Bronchial epithelial cell (primary cell): ENCODE measurements at places on chromosomes 5 and 9. TPM values are rescaled to one million over a fixed set of nuclear protein-coding genes. Genes with fewer than 3 reads are reported as not detected.

CCDC187 gene
- not detected in 2 replicates for total RNA-seq

DNA sequence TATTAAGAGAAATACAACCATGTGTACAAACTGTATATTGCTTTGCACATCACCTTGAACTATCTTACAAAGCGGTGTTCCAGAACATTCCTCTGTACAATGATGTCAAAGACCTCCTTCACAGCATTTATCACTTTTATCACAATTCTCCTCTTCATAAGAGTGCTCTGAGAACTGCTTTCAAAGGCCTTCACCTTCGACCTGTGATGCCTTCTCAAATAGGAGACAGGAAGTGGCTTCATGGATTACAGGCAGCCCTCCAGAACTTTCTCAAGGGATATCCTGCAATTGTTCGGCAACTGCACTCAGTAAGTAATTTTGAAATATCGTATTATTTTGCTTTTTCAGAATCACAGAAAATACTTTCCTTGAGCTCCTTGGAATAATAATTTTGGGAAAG, 68.0 kb upstream of the IL7R start:
- DNase-seq = no peak

CCNJL gene
- total RNA-seq = 4.2 and 4.4 TPM in 2 replicates

DNA sequence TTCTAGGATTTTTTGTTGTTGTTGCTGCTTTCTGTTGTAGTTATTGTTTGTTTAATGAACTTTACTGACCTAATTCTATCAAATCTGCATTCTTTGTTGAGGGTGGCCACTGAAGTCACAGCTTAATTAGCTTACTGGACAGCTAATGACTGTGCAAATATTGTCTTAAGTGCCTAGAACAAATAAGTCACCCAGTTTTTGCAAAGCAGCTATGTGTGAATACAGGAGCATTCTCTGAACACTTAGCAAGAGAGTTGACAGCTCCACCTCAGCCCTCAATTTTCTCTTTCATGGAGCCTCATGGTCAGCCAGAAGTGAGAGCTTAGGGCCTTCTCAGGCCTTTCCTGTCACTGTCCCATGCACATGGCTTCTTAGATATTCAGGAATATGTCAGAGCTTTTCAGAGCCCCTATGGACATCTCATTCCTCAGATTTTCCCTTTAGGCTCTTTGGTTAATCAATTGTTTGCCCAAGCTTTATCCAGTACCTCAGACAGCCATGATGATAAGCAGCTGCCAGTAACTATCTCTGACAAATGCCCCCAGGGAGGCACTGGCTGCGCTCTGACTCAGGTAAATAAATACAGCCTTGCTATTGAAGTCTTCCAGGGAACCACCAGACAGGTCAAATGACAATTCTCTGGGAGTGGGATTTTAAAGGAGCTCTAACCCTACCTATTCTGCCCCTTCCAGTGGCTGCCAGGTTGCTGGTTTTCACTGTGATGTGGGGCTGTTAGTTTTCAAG, 241.4 kb upstream of the IL12B start:
- peak; percentile 68 for DNase-seq

DNA sequence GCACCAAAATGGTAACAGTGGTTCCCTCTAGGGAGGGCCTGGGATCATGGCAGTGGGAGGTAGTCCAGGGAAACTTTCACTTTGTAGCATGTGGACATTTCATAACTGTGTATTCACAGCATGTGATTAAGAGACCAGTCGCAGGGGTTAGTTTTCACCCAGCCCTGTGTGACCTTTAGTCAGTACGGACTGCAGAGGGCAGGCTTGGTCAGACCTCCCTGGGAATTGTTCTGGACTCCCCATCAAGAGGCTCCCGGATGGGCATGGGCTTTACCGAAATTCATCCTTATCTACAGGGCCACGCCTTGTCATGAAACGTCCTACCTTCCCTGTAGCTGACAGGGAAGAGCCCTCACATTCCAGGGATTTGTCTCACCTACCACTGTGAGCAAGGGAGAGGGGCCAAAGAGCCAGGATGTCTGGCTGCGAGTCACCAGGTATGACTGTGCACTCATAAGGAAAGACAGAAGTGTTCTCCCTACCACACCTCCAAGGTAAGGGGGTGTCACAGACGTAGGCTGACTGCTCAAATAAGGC, 19.9 kb downstream of the GPX3 start:
- peak; percentile 94 for DNase-seq

- no peak for DNase-seq
These were observed 301.0 kb downstream of the RASEF start for GRCh38 chr9:82761956-82762355.

GRCh38 chr9:129619787-129620668, 873 bp downstream of the C9orf50 start:
- no peak for DNase-seq

DNA sequence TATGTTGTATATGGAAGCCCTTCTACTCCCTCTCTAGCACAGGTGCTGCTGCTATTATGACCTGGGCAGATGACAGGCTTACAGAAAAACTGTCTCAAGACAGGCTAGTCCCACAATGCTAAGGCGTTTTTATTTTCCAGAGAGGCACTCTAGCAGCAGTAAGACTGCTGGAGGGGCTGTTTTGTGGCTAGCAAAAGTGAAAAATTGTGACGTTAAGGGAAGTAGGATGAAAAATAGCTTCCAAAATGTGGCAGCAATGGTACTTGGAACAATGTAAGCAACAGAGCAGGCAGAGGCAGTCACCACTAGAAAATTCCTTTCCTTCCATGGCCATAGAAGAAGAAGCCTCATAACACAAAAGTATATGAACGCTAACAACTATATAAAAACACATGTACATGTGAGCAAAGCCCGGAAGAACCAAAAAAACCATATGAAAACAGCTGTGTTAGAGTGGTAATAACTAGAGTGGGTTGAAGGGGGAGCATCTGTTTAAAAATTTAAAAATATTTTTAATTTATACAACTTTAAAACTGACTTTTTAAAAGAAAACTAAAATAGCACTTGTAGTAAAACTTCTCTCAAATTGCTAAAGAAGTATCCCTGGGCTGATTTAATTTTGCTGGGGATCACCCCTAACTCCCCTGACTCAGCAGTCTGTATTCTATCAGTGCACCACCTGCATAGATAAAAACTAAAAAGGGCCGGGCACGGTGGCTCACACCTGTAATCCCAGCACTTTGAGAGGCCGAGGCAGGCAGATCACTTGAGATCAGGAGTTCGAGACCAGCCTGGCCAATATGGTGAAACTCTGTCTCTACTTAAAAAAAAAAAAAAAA, 30.6 kb downstream of the CLINT1 start:
- no peak for DNase-seq

F12 gene
- total RNA-seq = 5.0 and 7.9 TPM in 2 replicates

C5orf63 gene
- 4.5 and 5.9 TPM in 2 replicates for total RNA-seq

GRCh38 chr9:38096238-38096805, 27.3 kb upstream of the SHB start:
- DNase-seq = peak; percentile 96

- no peak for DNase-seq
These were observed 305.8 kb downstream of the TRIM32 start for GRCh38 chr9:116992865-116993264.
